ENCODE measurements at places on chromosomes 2 and 18.

- DNase-seq = no peak
Measured at GRCh38 chr2:146412625-146413024, 1432.2 kb upstream of the ACVR2A start.

DNA sequence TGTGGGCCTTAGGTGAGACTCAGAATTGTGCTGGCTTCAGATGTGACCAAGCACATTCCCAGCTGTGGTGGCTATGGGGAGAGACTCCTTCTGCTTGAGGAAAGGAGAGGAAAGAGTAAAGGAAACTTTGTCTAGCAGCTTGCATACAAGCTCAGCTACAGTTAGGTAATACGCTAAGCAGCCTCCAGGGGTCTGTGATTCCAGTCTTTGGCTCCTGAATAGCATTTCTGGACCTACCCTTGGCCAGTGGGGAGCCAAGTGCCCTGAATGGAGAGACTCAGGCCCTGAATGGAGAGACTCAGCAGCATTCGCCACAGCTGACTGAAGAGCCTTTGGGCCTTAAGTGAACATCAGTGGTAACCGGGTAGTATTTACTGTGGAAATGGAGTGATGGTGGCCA lies 227.4 kb upstream of the CDH7 start:
- DNase-seq = no peak

GRCh38 chr2:101698844-101699754 lies 1.6 kb downstream of the MAP4K4 start:
- DNase-seq = no peak

- DNase-seq = no peak
Measured at GRCh38 chr2:3642521-3643215, 15.3 kb upstream of the ALLC start.

- no peak for DNase-seq
Measured at GRCh38 chr2:7024261-7024660, 107.0 kb downstream of the RNF144A start.

GRCh38 chr2:128496700-128497099 lies 178.0 kb upstream of the HS6ST1 start:
- DNase-seq = no peak

DNA sequence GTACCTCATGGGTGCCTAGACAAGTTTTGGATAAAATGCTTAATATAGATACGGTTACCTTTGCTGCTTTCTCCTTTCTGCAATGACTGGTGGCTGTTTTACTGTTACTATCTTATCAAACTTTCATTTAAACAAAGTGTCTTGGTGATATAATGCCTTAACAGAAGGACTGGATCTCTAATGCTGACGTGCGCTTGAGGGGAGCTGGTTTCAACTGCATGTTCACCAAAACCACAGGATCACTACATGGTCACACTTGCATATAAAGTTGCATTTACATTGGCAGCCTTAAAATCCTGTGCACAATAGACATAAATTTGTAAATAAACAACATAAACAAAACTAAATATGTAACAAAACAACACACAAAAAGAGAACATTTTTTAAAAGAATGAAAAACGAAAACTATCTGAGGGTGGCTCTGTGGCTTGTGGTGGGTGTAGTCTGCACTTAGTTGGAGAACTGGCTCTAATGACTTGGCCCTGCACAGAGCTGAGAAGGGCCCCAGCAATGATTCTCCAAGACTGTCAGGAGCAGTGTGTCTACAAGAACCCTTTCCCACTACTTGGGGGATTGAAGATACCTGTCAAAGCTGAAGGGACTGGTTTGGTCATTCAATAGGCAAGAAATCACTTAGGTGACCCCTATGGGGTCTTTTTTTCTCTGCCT lies 135.5 kb downstream of the UXS1 start:
- DNase-seq = no peak

DNA sequence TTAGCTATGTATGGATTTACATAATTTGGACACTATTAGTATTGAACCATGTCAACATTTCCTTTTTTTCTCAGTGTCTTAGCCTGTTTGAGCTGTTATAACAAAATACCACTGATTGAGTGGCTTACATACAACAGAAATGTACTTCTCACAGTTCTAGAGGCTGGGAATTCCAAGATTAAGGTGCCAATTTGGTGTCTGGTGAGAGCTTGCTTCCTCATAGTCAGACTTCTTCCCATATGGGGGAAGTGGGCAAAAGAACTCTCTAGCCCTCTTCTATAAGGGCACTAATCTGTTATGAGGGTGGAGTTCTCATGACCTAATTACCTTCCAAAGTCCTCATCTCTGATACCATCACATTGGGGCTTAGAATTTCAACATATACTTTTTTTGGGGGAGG lies 12.6 kb downstream of the ZNF804A start:
- DNase-seq = no peak

Data from esophagus squamous epithelium (tissue), 5 donors.